ENCODE measurements at places on chromosomes 1 and 21.

- DNase-seq: peak; percentile 12
These were observed 5.4 kb downstream of the ZSWIM5 start for GRCh38 chr1:45200906-45201500.

DNA sequence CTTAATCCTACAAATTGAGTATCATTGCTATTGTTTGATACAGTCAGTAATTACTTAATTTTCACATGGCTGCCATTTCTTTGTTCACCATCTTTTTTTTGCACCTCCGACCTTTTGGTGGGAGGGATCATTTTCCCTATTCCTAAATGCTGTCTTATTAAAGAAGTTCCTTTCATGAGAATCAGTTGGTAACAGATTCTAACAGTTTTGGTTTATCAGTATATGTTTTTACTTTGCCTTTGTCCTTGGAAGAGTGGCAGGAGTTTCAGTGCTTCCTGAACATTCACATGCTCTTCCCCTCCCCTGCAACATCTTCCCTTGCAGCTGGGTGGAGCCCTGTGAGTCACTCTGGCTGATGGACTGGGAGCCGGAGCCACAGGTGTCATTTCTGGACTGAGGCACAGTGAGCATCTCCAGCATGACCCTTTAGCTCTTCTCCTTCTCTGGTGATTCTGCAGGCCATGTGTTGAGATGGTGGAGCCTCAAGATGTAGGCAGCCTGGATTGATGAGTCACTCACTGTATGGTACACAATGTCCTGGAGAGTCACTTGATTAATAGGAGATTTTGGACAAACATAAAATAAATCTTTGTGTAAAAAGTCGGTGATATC lies 217.7 kb downstream of the URB2 start:
- DNase-seq: peak; percentile 27

DNA sequence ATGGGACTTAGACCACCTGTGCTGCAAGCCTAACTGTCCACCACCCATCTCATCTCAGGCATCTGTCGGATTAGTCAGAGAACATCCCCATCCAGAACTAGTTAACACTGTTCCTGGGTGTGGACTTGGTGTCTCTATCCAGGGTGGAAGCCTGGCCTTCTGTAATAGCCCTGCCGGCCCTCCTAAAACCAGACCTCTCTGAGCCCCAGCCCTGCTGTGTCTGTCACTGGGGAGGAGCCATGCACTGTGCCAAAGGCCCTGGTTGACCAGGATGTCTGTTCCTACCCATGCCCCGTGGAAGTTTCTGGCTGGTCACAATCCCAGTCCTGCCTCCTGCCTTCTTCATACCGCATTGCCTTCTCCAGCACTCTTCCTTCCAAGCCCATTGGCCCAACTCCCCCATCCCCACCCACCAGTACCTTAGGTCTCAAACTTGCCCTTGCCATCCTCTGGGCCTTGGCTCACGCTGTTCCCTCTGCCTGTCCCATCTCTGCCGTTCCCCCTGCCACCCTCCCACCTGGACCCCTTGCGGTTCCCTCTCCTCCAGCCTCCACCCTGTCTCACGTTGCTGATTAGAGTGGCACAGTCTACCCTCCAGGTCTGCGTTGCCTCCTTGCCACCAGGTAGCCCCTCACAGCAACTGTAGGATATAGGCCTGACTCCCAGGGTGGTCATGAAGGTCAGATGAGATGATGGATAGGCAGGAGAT lies 105.6 kb downstream of the EPHB2 start:
- no peak for DNase-seq

DNA sequence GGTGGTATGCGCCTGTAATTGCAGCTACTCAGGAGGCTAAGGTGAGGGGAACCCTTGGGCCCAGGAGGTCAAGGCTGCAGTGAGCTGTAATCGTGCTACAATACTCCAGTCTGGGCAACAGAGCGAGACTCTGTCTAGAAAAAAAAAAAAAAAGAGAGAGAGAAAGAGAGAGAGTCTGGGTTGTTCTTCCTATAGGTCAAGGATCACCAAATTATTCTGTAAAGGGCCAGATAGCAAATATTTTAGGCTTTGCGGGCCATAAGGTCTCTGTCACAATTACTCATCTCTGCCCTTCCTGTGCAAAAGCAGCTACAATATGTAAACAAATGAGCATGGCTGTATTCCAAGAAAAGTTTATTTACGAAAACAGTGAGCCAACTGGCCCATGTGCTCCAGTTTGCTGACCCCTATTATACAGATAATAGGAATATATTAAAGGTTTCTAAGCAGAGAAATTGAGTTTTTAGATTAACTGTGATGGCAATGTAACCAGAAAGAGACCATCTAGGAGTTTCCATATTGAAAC lies 2.1 kb downstream of the SASS6 start:
- no peak for DNase-seq

- DNase-seq: no peak
These were observed 340.6 kb downstream of the SRGAP2C start for GRCh38 chr1:121525355-121525754.

GRCh38 chr21:25929856-25930520 lies 195.2 kb downstream of the GABPA start:
- no peak for DNase-seq

DNA sequence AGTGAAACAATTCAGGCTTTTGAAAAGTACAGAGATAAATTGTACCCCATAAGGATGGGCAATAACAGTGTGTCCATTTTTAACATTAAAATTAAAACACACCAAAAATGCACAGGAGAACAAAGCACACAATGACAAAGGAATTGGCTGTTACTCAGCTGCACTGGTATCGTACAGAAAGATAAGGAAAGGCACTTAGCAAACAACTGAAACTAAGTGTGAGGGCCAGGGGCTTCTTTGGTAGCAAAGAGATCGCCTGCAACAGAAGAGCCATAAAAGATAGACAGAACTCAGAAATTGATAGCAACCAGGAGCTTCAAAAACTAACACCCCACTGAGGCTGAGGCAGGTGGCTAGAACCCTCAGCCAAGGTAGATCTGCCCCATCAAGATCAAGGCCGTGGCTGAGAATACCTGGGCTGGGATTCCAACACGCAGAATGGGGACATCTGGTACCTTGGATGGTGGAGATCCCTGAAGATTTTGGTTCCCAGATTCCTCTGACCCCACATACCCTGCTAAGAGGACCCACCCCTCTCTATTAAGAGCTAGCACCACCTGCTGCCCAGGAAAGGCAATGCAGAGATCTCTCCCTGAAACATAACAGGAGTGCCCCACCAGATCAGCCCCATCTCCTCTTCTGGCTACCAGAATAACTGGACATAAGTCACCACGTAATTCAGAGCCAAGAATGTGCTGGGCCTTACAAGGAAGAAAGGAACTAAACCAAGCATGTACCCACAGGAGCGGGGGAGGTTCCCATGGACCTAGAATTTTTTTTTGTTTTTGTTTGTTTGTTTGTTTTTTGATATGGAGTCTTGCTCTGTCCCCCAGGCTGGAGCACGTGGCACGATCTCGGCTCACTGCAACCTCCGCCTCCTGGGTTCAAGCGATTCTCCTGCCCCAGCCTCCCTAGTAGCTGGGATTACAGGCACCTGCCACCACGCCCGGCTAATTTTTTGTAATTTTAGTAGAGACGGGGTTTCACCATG lies 16.2 kb downstream of the PLEKHO1 start:
- peak; percentile 81 for DNase-seq

DNA sequence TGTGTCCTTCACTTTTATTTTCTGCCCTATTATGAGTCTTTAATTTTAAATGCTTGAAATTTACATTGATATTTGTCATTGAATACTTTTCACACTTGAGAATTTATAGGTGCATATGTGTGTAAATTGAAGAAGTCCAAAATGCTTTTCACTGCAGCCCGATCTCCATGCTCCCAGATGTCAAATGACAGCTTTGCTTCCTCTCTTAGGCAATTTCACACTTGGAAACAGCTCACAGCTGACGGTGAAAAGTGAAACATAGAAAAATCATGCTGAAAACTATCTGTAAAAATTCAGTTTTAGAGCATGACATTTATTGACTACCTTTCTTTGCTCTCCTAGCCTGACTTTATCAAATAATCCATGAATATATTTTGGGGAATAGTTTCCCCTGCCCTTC lies 196.0 kb downstream of the RPS6KC1 start:
- DNase-seq: no peak

- no peak for DNase-seq
These were observed 44.0 kb upstream of the TARDBP start for GRCh38 chr1:10968411-10968826.

GRCh38 chr1:228205526-228206436 lies 2.1 kb upstream of the OBSCN start:
- peak; percentile 14 for DNase-seq

GRCh38 chr1:118558933-118559332 lies 373.9 kb upstream of the SPAG17 start:
- DNase-seq: no peak

DNA sequence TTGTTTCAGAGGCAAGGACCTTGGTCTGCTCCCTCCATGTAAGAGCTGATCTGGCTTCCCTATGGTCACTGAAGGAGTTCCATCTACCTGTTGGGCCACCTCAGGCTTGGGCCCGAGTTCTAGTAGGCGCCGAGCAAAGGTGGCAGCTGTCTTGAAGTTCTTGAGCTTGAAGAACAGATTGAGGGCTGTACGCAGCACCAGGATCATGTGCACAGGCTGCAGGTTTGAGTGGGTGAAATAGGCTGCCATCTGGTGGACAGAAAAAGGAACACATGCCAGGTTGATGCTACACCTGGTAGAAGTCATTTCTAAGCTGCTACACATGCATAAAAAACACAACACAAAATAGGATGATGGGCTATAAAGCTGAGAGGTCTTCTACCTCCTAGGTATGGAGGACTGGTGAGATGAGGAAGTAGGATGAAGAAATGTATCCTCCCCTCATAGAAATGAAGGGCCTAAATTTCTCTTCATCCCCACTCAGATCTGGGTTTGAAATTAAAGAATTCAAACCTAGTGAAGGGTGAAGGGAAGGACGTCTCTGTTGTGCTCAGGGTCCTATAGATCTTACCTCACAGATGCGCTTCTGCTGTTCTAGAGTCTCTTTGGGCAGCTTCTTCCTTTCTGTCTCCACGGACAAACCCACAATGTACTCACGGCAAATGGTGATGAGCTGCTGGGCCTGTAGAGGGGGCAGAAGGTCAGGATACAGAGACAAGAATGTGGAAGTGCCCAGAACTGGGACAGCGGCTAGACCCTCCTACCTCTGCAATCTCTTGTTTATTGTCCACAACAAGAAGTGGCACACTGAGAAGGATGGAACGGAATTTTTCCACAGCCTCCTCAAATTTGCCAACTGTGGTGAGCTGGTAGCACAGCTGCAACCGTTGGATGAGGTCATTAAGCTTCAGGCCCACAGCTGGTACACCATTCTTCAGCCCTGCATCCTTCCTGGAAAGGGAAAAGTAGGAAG lies 6.6 kb upstream of the PEX19 start:
- peak; percentile 72 for DNase-seq

DNA sequence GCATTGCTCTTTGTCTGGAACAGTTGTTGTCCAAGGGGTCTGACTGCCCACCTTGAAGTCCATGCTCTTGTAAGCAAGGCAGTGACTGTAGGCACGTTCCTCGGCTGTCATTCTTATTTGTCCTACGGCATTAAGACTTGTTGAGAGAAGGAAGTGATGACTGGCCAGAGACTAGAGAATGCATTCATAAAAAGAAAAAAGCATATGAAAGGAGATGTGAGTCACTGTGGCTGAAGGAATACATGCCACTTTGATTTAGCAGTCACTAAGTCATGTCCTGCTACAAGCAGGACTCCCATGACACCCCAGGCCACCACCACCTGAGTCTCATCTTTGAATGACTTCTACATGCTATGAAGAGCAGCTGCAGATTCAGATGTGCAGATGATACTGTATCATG lies 50.5 kb downstream of the CNN3 start:
- no peak for DNase-seq

- no peak for DNase-seq
These were observed 535.4 kb downstream of the KIF26B start for GRCh38 chr1:245690156-245690690.

DNA sequence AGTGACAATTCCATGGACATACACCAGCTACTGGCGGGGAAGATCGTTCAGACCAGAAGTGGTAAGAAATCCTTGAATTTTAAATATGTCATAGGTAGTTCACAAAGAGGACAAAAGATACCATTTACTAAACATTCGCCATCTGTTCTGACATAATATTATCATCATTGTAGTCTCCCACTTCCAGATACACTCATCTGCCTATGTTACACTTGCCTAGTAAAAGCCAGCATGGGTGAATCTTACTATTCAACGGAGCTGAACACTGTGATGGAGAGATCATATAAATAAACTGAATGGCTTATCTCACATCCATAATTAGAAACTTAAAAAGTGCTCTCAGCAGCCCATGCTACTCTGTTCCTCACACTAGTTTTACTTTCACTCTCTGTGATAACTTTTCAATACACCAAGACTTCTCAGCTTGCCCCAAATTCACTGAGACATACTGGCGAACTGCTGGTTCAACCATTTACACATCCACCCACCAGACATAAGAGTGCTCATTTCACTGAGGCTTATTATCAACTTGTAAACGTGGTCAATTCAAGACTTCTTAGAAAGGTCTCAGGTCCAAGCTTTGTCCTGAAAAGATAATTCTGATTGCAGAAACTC lies 463 bp upstream of the PRRC2C start:
- DNase-seq: no peak

DNA sequence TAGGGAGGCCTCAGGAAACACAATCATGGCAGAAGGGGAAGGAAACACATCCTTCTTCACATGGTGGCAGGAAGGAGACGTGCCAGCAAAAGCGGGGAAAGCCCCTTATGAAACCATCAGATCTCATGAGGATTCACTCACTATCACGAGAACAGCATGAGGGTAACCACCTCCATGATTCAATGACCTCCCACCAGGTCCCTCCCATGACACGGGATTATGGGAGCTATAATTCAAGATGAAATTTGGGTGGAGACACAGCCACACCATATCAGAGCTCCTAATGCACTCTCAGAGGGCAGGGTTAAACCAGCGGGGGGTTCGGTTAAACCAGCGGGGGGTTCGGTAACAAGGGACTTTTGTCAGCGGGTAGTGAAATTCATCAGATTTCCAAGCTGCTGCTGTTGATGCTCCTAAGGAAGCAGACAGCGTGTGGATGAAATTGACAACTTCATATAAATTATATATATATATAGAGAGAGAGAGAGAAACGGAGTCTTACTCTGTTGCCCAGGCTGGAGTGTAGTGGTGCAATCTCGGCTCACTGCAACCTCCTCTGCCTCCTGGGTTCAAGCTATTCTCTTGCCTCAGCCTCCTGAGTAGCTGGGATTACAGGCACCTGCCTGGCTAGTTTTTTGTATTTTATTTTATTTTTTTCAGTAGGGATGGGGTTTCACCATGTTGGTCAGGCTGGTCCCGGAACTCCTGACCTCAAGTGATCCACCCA lies 4.2 kb downstream of the CSTB start:
- DNase-seq: peak; percentile 96

All from SK-MEL-5 (cell line).